ENCODE measurements at places on chromosomes 2 and 18.

GRCh38 chr18:79380816-79381806 lies 14.6 kb upstream of the NFATC1 start:
- peak; percentile 81 for DNase-seq

DNA sequence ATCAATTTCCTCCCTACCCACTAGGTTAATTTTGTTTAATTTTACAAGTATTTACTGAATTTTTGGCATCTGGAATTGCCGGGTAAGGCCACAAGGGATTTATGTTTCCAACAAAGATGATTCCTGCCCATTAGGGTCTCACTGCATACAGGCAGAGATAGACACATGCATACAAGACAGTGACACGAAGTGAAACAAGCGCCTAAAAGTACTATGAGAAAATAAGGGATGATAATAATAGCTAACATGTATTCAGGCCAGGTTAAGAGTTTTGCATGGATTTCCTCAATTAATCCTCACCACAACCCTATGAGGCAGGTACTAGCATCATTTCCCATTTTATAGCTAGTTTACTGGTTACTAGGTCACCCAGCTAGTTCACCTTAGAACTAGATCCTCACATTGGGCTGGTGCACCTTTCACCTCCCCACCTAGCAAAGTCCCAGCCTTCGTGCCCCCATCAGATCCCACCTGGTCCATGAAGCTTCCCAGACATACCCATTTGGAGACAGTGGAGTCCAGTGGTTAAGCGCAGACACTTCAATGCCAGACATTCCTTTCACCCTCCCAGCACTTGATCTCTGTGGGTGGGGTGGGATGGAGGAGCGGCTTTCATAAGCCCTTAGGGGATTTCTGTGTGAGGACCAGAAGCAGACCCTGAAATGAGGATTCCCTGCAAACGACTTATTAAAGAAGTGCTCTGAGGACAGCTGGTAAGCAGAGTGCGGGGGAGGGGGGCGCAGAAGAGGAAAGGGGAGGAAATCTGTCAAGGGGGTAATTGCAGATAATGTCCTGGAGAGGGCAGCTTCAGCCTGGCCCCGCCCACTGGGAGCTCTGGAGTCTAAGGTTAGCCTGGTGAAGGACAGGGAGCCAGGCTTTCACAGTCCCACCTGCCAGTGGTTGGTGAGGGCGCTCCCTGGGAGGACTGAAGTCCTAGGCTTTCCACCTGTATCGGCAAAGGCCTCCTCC lies 5.8 kb upstream of the DGUOK start:
- DNase-seq: peak; percentile 68

DNA sequence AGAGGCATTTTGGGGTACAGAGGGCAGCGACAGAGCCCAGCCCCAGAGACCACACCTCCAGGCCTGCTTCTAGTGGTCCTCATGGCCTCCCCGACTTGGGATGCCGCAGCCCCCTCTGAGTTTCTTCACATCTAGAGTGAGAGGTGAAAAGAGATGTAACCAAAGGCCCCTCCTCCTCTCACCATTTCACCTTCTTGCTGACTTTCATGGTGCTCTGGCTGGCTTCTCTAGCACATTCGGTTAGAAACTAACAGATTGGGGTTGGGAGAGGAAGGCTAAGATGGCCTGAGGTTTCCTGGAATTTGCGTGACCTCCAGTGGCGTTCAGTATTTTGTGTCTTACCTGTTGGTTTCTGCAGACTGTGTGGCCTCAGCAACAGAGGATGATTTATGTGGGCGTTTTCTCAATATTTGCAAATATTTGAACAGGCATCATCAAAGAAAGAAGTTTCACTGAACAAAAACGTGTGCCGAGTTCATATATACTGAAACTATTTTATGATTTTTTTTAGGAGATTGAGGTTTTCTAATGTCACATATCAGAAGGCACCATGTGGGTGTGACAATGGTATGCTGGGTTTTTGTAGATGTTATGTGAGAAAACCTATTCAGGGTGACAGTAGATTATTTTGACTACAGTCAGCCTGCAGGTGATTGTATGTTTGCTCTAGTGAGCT lies 69.9 kb upstream of the BCL2L11 start:
- no peak for DNase-seq

GRCh38 chr2:6994536-6995128 lies 77.4 kb downstream of the RNF144A start:
- no peak for DNase-seq

DNA sequence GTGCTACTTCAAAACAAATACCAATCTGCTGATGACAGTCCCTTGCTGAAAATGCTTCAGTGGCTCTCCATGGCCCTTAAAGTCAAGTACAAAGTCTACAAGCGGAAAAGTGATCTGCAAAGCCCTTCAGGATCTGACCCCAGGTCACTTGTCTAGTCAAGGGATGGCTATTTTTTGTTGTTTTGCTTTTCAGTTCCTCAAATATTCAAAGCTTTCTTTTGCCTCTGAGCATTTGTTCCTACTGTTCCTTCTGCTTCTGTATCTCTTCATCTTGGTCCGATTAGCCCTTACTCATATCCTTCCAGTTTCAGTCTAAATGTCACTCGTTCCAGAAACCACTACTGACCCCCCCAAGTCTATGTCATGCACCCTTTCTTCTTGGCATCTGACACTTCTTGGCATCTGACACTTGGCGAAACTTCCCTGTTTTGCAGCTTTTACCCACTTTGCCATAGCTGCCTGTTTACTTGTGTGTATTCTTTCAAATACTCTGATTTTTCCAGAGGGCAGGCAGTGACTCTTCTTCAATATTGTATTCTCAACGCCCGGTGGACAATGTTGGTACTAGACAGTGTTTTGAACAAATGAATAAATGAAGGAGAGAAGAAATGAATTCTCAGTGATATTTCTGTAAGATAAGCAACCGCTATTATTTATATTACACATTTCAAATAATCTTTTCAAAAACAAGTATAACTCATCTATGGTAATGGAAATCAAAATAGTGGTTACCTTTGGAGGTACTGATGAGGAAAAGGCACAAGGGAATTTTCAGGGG lies 175.9 kb upstream of the FN1 start:
- DNase-seq: no peak

GRCh38 chr18:23494992-23495391 lies 8.3 kb upstream of the RMC1 start:
- no peak for DNase-seq

GRCh38 chr2:43006834-43007543 lies 214.6 kb upstream of the HAAO start:
- no peak for DNase-seq

- DNase-seq: no peak
Observed at GRCh38 chr18:3799515-3799914, 349.5 kb downstream of the TGIF1 start.

DNA sequence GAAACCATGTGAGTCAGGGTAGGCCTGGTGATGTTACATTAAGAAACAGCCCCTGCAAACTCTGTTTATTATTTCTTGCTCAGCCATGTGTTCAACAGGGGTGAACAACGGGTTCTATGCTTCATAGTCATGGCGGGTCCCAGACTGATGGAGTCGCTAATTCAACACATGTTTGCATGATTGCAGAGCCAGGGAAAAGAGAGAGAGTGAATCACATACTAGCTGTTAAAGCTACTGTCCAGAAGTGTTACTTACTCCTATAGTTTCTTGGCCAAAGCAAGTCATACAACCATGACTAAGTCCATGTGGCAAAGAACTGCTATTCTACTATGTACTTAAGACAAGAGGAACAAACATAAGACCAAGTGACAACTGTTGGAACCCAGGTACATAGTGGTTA lies 241.2 kb upstream of the SKOR2 start:
- DNase-seq: no peak

DNA sequence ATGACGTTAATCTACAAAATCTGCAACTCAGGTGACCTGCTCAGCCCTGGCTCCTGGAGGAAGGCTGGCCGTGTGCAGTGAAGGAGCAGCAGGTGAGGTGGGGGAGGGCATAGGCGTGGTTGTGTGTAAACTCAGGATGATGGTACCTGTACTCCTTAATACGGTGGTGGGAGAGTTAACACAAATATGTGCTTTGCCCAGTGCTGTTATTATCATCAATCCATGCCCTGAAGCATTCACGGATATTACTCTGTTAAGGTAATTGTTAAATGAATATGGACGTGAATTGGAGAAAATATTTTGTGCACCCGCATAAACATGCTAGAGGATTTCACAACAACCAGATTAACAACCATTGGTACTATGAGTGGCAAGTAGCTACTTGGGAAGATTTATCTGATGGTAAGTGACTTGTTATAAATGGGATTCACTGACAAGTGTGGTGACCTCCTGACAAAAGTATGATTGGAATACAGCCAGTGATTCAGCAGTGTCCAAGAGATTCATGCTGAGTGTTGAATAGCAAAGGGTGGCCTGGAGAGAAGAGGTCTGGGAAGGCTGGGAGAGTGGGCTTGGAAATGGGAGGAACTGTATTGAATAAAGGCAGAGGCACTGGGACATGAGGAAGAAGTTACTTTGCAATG lies 194.1 kb downstream of the TPGS2 start:
- no peak for DNase-seq

GRCh38 chr18:10928011-10928771 lies 221.2 kb downstream of the PIEZO2 start:
- DNase-seq: no peak

GRCh38 chr18:60978338-60978737 lies 354.9 kb upstream of the CDH20 start:
- no peak for DNase-seq

- no peak for DNase-seq
Observed at GRCh38 chr2:99238599-99238998, 16.9 kb downstream of the LYG2 start.

- no peak for DNase-seq
Observed at GRCh38 chr2:77513191-77513590, 9.0 kb downstream of the LRRTM4 start.

- DNase-seq: no peak
Observed at GRCh38 chr2:24745825-24746224, 47.4 kb downstream of the PTRHD1 start.

- DNase-seq: no peak
Observed at GRCh38 chr2:229096409-229097066, 174.5 kb downstream of the PID1 start.

GRCh38 chr2:145399131-145399530 lies 879.2 kb upstream of the ZEB2 start:
- no peak for DNase-seq

Data from activated CD4-positive, alpha-beta T cell treated with anti-CD3 and anti-CD28 coated beads for 48 hours (primary cell).